ENCODE measurements at places on chromosomes 1 and 21. TPM values are rescaled to one million over a fixed set of nuclear protein-coding genes. Genes with fewer than 3 reads are reported as not detected.

GRCh38 chr1:163821679-163822078 lies 499.9 kb downstream of the NUF2 start:
- DNase-seq: no peak

GRCh38 chr1:117061986-117062415 lies 1.9 kb downstream of the TTF2 start:
- DNase-seq: peak; percentile 82

DNA sequence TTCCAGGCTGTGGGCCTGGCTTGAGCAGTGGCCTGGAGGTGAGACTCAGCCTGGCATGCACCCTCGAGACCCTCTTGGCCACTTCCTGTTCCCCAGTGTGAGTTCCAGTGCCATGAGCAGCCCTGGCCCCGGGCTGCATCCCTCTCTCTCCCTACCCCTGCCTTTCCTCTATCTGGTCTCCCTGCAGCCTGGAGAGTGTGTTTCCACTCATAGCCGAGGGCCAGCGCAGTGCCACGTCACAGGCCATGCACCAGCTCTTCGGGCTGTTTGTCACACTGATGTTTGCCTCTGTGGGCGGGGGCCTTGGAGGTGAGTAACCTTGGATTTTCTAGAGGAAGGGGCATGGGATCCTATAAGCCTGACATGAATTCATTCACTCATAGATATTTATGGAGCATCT lies 13.6 kb downstream of the RHBG start:
- no peak for DNase-seq

GRCh38 chr21:46007492-46007868 lies 25.9 kb downstream of the COL6A1 start:
- DNase-seq: no peak

DNA sequence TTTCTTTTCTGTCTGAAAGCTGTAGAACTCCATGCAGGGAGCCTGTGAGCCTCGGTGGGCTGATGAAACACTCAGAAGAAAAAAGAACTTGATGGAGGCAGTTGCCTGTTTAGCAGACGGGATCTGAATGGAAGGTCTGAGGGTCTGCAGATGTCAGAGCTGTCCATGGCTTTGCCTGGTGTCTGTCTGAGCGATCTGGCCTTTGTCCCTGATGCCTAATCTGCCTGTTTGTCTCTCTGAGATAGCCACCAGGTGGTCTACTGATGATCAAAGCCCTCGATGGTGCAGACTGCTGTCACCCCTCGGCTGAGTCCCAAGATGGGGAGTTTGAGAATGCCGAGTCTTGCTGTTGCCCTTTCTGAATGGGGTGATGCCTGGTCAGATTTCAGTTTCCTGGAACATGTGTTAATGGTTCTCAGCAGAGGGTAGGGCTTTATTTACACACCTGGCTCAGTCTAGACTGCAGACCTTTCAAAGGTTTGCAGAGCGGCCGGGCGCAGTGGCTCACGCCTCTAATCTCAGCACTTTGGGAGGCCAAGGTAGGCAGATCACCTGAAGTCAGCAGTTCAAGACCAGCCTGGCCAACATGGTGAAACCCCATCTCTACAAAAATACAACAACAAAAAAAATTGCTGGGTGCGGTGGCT lies 90.4 kb downstream of the KIF26B start:
- no peak for DNase-seq

- DNase-seq: peak; percentile 47
Observed at GRCh38 chr1:207499573-207499972, 3.6 kb downstream of the CR1 start.

GRCh38 chr1:36804669-36805314 lies 229.5 kb downstream of the GRIK3 start:
- DNase-seq: no peak

DNA sequence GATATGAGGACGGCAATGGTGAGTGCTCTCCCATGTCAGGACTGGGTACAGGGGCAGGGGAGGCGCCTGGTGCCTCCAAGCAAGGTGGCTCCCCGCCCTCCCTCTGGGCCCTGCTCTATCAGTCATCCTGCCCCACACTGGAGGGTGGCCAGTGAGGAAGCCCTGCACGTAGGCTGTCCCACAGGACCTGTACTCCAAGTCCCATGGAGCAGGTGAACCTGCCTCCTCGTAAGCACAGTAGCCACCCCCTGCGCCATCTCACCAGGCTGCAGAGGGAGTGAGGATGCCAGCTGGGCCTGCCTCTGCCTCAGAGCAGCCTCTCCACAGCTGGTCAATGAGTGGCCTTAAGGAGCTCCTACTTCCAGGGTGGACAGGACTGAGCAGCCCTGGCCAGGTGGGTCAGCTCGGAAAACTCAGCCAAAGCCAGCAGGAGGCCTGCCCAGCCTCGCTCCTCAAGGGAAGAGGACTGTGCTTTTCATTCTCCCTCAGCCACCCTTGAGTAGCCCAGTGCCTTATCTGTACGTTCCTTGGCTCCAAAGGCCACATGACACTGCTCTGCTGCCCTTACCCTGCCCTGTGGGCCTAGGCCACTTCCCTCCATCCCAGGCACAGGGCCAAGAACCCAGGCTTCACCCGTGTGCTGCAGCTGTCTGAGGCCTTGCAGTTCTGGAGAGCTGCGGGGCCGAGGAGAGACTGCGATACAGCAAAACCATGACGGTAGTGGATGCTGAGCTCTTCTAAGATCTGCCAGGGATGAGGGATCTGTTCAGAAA lies 39.6 kb downstream of the SLC45A1 start:
- no peak for DNase-seq

DNA sequence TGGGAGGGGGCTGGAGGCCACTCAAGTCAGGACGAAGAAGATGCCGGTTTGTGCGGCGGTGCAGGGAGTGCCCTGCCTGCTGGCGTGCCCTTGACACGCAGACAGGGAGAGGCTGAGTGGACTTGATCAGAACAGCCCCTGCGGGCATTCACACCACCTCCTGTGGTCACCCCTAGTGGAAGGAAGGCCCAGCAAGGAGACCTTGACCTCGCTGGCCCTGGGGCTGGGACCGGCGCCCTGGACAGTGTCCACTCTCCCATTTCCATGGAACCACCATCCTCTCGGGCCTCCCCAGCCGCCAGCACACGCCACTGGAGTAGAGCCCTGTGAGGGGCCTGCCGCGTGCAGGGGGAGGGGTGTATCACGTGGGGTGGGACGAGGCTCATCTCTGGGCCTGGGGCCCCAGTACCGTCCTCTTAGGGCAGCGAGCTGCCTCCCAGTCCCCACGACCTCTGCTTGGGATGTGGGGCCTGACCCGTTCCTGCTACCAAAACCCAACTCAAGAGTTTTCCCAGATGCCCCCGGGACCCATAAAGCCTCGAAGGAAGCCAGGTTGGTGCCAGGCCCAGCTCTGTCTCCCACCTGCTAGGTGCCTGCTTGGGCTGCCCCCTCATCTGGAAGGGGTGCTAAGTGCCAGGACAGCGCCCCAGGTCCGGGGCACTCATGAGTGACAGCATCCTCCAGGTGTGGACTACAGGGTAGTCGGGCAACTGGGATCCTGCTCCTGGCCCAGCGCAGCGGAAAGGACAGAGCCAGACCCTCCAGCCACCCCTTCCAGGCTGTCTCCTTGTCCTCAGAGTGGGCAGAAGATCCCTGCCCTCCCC lies 62.8 kb downstream of the SLX9 start:
- DNase-seq: no peak

- DNase-seq: peak; percentile 46
Observed at GRCh38 chr21:39385299-39386145, 36.6 kb upstream of the HMGN1 start.

GRCh38 chr1:37174341-37174740 lies 140.0 kb upstream of the GRIK3 start:
- no peak for DNase-seq

GRCh38 chr1:162906485-162906884 lies 45.5 kb upstream of the CCDC190 start:
- peak; percentile 76 for DNase-seq

DNA sequence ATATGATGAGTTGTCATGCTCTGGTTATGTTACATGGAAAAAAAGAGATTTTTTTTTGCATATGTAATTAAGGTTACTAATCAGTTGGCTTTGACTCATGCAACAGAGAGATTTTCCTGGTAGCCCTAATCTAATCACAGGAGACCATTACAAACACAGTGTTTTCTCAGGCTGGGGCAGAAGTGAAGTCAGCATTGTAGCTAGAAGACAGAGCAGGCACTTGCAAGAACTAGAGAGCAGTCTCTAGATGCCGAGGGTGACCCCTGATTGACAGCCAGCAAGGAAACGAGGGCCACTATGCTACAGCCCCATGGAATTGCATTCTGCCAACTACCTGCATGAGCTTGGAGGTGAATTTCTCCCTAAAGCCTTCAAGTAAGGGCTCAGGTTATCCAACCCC lies 151.3 kb downstream of the RUNX1 start:
- no peak for DNase-seq

DNA sequence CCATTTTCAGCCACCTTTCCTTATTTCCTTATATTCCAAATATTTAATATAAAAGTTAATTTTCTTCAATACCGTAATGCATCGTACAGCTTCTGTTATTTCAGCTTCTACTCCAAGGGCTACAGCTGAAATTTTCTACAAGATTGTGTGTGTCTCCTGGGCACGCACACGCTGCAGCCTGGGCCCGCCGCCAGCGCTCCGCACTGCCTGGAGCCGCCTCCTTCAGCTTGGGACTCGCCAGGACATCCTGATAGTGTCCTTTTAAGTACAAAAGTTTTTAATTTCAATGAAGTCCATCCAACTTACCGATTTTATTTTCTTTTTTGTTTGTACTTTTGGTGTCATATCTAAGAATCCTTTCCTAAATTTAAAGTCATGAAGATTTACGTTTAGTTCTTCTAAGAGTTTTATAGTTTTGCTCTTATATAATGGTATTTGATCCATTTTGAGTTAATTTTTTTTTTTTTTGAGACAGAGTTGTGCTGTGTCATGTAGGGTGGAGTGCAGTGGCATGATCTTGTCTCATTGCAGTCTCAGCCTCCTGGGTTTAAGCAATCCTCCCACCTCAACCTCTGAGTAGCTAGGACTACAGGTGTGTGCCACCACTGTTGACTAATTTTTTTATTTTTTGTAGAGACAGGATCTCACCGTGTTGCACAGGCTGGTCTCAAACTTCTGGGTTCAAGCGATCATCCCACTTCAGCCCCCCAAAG lies 82.8 kb downstream of the AXDND1 start:
- no peak for DNase-seq

- peak; percentile 9 for DNase-seq
Observed at GRCh38 chr1:147853391-147853790, 49.2 kb upstream of the GJA8 start.

DNA sequence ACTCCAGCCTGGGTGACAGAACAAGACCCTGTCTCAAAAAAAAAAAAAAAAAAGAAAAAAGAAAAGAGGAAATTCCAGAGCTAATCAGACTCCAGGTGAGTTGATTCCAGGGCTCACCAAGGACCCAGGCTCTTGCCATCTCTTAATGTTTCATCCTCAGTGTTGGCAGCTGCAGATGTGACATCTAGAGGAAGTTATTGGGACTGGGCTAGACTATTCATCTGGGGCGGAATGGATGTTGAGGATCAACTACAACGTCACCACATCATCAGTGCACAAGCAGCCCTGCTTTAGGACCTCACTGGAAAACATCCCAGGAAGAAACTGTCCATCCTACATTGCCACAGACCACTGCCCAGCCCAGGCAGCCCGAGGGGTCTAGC lies 28.6 kb upstream of the PARP1 start:
- no peak for DNase-seq

Gene RIPPLY3
- 0.13 TPM for total RNA-seq

Gene PGM1
- total RNA-seq: 74.7 TPM

Gene AGBL4
- total RNA-seq: not detected

Gene ADAMTS4
- 0.17 TPM for total RNA-seq

Gene SLC2A5
- 0.38 TPM for total RNA-seq

Gene KIF14
- 4.7 TPM for total RNA-seq

Gene SHISA4
- total RNA-seq: 11.7 TPM

Gene C1orf141
- not detected for total RNA-seq

Gene OR2T2
- not detected for total RNA-seq

Gene NIBAN1
- total RNA-seq: 97.6 TPM

Gene PRRX1
- not detected for total RNA-seq

Gene HTR6
- not detected for total RNA-seq
